ENCODE measurements at places on chromosomes 3 and 15.

GRCh38 chr3:9810846-9811245, 784 bp downstream of the TTLL3 start:
- DNase-seq = no peak

- DNase-seq = peak; percentile 68
Observed at GRCh38 chr15:92343924-92344643, 49.6 kb upstream of the ST8SIA2 start.

- no peak for DNase-seq
Observed at GRCh38 chr15:76674883-76675282, 230.3 kb downstream of the SCAPER start.

DNA sequence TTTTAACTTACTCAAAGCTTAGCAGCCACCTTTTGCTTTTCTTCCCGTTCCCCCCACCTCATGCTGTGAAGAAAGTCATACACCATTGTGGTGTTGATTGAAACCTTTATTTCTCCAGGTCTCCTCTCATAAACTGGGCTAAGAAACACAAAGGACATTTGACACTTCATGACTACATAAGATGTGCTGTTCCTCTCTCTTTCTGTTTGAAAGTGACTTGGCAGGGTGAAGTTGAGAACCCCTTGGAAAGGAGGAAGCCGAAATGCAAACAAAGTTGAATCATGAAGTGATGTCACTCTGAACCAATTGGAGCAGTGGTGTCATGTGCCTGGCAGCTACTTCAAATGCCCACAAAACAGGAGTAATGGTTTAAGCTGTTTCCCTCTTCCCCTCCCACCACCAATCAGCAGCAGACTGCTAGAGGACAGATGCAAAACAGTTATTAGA, 174.7 kb downstream of the IGF1R start:
- no peak for DNase-seq

GRCh38 chr3:61768284-61769037, 207.1 kb downstream of the PTPRG start:
- no peak for DNase-seq

- DNase-seq = no peak
Observed at GRCh38 chr3:42204867-42205599, 61.0 kb downstream of the CCK start.

GRCh38 chr3:34157491-34157890, 359.1 kb downstream of the PDCD6IP start:
- no peak for DNase-seq

Data from left ventricle myocardium inferior (tissue), 1 donor.